Thoracic aorta (tissue), 2 donors: ENCODE measurements at places on chromosomes 16 and 17. TPM values are rescaled to one million over a fixed set of nuclear protein-coding genes. Genes with fewer than 3 reads are reported as not detected.
A peak's percentile ranks its signal among the peaks of the same experiment; 100 is the strongest.

- no peaks in the 10 kb centered on the region for H3K27me3 ChIP-seq
- H3K36me3 ChIP-seq = no peaks in the 10 kb centered on the region
- H3K27ac ChIP-seq = no peak overlapping the region
- H3K4me1 ChIP-seq = no peaks in the 10 kb centered on the region
Observed at GRCh38 chr17:36862116-36862920, 75.0 kb upstream of the LHX1 start.

Gene PIMREG
- not detected for total RNA-seq

Gene SLC2A4
- 7.7 TPM for total RNA-seq

DNA sequence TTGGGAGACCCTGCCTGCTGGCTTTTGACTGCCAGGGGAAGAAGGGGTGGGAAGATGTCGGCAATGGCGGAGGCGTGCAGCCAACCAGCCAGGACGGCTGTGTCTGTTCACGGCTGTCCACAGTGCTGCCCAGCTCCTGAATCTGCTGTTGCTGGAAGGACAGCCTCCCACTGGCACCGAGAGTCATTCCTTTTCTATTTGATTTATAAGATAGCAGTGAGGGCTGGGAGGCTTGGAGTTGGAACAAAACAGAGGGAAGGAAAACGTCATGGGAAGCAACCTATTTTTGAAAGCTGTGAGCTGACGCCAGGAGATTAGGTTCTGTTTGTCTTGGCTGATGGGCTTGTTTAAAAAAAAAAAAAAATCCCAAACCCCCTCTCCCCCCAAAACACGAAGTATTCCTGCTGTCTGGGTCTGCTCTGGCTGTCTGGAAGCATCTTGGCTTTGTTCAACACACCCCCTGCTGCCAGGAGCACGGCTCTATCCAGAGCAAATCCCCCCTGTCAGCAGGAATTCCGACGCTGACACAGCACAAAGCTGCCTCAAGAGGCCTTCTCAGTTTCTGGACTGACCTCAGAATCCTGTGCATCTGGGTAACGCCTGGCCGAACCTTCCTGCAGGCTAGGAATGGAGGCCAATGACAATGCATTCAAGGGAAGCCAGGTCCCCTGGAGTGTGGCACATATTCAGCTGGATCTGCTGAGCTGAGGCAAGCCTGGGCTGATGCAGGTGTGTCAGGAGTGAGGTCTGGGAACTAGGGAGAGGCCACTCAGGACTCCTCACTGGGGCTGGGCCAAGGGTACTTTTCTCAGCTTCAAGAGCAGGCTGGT lies 41.0 kb upstream of the SREBF1 start:
- H3K4me3 ChIP-seq = peak overlapping the region; percentile 43
- H3K4me1 ChIP-seq = peaks cover 16% of the 10 kb centered on the region
- peak overlapping the region; percentile 92 for H3K27ac ChIP-seq
- no peaks in the 10 kb centered on the region for H3K27me3 ChIP-seq
- DNase-seq = peak; percentile 71

- H3K4me1 ChIP-seq = no peaks in the 10 kb centered on the region
- no peak overlapping the region for H3K4me3 ChIP-seq
- no peak overlapping the region for H3K27ac ChIP-seq
- H3K36me3 ChIP-seq = no peaks in the 10 kb centered on the region
Observed at GRCh38 chr16:59514651-59515050, 780.5 kb upstream of the GOT2 start.

DNA sequence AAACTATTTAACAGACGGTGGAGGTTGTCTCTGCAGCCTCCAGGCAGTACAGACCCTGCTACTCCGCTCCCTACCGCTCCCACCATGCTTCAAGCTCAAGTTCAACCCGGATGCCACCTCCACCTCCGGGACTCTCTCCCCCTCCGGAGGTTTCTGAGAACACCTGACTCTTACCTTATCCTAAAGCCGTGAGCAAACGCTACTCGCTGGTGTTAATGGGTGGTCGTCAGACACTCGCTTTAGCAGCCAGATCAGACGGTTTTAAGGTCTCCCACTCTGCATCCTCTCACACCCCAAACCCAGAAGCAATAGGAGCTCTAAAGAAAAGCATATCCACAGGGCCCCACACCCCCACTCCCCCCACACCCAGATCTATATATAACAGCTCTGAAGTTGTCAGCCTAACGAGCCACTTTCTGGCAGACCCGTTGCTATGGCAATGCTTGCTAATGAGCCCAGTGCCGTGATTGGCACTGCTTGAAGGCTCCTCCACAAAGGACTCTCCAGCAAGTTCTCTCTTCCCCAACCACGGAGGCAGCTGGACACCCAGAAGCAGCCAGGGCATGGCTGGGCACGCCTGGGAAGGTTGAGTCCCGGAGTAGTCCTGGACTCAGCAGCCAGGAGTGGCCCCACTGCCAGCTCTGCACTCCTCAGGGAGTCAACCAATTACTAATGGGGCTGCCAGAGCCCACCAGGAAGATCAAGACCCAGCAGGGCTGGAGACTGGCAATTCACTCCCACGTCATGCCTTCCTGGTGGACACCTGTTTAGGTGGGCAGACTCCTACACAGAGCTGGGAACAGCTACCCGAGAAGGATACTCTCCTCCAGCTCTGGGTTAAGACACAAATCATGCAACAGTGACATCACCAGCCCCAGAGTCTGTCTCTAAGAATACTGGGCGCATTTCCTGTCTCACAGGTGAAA lies 121.2 kb upstream of the RCVRN start:
- no peaks in the 10 kb centered on the region for H3K36me3 ChIP-seq
- H3K4me1 ChIP-seq = no peaks in the 10 kb centered on the region
- no peaks in the 10 kb centered on the region for H3K27me3 ChIP-seq
- H3K27ac ChIP-seq = no peak overlapping the region

DNA sequence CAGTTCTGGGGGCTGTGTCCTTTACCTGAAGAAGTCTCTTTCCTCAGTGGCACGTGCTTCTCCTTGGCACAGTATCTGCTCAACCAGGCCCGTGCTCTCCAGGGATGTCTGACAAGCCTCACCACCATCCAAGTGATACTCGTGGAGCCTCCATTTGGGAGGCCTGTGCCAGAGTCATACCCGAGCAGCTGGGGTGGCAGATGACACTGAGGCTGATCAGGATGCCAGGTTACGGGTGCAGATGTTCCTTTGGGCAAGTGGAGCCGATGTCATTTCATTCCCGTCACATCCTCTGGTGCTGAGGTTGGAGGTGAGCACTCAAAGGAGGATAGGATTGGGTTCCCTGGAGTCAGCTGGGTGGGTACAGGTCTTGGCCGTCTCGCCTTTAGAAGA lies 87.2 kb downstream of the KSR1 start:
- H3K4me1 ChIP-seq = peaks cover 30% of the 10 kb centered on the region
- H3K27ac ChIP-seq = no peak overlapping the region
- H3K4me3 ChIP-seq = no peak overlapping the region
- H3K36me3 ChIP-seq = no peaks in the 10 kb centered on the region
- no peaks in the 10 kb centered on the region for H3K27me3 ChIP-seq

DNA sequence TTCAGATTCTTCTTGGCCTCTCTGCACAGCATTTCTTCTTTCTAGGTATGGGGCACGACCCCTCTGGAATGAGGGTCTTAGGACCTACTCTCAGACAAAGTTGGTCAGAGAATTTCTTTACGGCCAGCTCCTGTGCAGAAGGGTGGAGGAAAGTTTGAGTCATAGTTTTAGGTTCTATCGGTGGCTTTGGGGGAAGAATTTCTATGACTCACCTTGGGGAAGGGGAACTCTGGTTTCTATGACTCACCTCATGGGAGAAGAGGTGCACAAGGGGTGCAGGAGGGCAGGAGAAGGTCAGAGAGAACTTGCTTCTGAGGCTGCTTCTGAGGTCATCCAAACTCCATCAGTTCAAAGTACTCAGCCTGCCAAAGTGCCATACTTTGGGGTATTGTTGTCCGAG lies 2.5 kb upstream of the ABCC12 start:
- no peaks in the 10 kb centered on the region for H3K27me3 ChIP-seq
- H3K27ac ChIP-seq = no peak overlapping the region
- DNase-seq = no peak
- H3K4me3 ChIP-seq = no peak overlapping the region

DNA sequence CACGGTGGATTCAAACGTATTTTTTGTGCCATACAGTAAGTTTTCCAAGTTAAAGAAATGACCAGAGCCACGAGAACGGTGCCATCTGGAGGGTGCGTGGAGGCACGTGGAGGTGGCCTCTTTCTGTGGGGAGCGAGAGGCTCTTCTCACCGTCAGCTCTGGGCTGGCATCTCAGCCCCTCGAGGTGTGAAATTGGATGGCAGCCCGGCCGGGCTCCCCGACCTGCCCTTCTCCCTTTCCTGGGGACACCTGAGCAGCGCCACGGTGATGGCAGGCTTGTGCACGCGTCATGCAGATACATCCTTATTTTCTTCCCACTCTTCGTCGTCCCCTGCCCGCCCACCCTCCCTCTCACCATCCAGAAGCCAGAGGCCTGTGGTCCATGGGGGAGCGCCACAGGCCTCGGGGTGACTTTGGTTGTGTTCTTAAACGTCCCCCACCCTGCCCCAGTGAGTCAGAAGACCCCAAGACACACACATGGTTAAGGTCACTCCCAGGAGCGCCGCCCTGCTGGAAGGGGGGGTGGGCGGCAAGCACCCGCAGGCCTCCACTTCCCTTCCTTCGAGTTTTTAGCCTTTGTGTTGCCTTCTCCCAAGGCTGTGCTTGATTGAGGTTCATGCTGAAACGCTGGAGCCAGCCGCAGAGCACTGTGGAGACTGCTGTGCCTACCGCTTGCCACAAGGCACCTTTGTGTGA lies 109.4 kb downstream of the BANP start:
- no peak for DNase-seq
- no peaks in the 10 kb centered on the region for H3K36me3 ChIP-seq
- no peaks in the 10 kb centered on the region for H3K27me3 ChIP-seq

GRCh38 chr17:13044572-13045065 lies 26.8 kb upstream of the ELAC2 start:
- H3K4me3 ChIP-seq = no peak overlapping the region
- H3K27me3 ChIP-seq = no peaks in the 10 kb centered on the region
- H3K36me3 ChIP-seq = no peaks in the 10 kb centered on the region
- no peak for DNase-seq
- no peaks in the 10 kb centered on the region for H3K4me1 ChIP-seq
- no peak overlapping the region for H3K27ac ChIP-seq

DNA sequence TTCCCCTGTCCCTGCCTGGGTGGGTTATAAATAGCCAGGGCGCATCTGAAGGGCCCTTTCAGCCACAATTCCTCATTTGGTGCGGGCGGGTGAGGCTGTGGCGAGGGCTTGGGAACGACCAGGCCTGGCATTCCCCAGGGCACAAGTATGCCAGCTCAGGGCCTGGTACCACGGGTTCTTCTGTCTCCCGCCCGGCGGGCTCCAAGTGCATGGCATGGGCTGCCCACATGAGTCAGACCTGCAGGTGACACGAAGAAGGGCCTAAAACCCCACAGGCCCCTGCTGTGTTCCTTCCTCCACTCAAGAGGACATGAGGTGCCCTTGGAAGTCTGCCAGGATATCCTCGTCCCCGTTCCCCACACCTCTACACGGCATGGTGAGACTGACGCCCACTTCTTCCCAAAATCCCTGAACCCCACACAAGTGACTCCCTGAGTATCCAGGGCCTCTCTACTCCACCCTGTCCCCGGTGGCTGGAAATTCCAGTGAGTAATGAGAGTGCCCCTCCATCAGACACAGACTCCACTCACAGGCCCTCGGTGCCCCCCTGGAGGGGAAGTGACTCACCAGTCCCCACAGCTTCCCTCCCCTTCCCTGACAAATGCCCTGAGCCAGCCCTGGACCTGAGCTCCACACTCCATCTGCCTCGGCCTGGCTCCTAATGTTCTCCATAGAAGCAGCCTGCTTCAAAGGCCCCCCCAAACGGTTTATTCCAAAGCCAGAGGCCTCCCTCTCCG lies 68.8 kb downstream of the ABR start:
- peak; percentile 92 for DNase-seq
- H3K36me3 ChIP-seq = no peaks in the 10 kb centered on the region
- peak overlapping the region; percentile 97 for H3K27ac ChIP-seq
- H3K27me3 ChIP-seq = no peaks in the 10 kb centered on the region

DNA sequence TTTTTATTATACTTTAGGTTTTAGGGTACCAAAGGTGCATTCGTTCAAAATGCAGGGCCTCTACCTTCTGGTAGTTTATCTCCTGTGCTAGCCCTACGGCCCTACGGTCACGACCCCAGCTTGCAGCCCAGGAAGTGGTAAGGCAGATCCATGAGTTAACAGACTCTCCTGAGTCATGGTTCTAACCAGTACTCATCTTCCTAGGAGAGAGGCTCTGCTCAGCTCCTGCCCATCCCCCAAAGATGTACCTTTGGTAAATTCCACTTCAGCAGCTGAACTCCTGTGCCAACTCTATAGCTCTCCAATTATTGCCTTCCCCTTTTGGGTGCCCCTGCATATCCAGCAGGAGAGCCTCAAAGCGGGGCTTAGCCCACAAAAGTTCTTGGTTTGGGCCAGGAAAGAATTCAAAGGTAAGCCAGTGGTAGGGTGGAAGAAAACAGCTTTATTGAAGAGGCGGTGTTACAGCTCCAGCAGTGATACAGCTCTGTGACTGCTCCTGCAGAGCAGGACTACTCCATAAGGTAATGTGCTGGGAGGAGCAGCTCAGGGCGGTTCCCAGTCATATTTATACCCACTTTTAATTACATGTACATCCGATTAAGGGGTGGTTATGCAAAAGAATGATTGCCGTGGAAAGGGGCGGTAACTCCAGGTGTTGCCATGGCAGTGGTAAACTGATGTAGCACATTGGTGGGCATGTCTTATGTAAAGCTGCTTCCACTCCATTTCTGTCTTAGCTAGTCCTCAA lies 241.4 kb downstream of the PMP22 start:
- H3K27me3 ChIP-seq = no peaks in the 10 kb centered on the region
- H3K27ac ChIP-seq = no peak overlapping the region
- no peak overlapping the region for H3K4me3 ChIP-seq

Gene SOX15
- total RNA-seq = 2.8 TPM

DNA sequence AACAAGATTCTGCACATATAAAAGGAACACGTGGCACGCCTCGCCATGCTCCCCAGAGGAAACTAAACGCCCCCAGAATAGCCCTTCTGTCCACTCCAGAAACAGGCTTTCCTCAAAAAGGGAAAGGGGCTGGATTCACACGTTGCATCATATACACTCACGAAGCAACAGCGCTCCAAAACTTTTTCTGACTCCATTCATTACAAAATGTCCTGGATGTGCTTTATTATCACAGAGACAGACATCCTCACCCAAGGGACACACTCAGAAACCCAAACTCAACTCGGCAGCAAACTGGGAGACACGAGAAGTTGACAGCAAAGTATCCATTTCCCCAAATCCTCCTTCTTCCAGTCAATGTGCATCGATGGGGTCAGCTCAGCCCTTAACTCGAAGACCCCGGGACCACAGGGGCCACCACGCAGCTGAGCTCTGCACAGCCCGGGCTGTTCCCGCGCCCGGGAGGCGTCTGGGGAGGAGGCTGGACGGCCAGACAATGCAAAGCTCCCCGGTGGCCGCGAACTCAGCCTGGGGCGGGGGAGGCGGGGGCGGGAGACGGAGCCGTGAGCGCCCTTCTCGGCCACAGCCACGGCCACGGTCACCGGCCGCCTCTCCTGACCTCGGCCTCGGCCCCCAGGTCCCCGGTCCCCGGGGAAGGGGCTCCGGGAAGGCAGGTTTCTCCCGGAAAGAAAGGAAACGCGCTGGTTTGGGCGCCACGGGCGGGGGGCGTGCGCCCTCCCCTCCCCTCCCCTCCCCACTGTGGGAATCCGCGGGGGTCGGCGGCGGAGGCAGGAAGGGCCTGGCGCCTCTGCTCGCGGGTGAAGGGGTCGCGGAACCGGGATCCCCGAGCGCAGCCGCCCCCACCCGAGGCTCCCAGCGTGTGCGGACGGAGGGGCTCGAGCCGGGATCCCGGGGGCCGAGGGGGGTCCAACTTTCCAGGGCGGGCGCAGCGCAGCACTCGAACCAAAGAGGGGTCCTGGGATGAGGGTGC lies 1.2 kb downstream of the NXN start:
- DNase-seq = no peak
- no peak overlapping the region for H3K27ac ChIP-seq
- H3K4me3 ChIP-seq = peak overlapping the region; percentile 76
- no peaks in the 10 kb centered on the region for H3K27me3 ChIP-seq
- peaks cover 40% of the 10 kb centered on the region for H3K4me1 ChIP-seq

Gene CHD3
- 171 TPM for total RNA-seq
